Right renal pelvis (tissue), 4 donors: ENCODE measurements at places on chromosomes 1 and 21. TPM values are rescaled to one million over a fixed set of nuclear protein-coding genes. Genes with fewer than 3 reads are reported as not detected.

FAM151A gene
- polyA plus RNA-seq: 31.2 TPM

GRCh38 chr1:174005032-174005431 lies 17.1 kb downstream of the RC3H1 start:
- no peak for DNase-seq

RIMS3 gene
- polyA plus RNA-seq: 1.7 TPM

UTS2 gene
- 0.37 TPM for polyA plus RNA-seq

DNA sequence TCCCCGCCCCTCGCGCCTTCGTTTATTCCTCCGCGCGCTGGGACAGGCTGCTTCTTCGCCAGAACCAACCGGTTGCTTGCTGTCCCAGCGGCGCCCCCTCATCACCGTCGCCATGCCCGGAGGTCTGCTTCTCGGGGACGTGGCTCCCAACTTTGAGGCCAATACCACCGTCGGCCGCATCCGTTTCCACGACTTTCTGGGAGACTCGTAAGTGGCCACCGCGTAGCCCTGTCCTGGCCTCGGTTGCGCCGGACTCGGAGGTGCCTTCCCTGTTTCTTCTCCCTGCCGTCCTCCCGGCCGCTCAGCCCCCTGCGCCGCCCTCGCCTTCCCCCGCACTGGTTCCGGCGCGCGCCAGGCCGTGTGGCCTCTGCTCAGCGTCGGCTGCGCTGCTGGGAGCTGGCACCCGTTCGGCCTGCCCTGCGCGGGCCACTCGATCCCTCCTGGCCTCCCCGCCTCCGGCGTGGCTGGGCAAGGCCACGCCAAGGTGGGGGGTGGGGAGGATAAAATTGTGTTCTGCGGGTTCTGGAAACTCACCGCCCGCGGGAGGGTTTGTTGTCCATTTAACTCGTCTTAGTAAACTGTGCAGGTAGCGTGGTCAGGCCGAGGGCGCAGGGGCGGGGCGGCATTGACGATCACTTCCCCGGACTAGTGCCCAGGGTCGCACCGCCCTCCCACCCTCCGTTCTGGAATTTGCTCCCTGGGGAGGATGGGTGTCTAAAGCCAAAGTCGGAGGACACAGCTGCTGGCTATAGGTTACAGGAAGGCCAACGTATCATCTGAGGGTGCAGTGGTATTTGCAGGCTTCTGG lies at the start of gene PRDX6:
Gene PRDX6 (plus strand): TSS at position 50 of the 808 bp plus-strand sequence. CDS start 63 bp downstream, at position 113.
- peak; percentile 69 for DNase-seq

DNA sequence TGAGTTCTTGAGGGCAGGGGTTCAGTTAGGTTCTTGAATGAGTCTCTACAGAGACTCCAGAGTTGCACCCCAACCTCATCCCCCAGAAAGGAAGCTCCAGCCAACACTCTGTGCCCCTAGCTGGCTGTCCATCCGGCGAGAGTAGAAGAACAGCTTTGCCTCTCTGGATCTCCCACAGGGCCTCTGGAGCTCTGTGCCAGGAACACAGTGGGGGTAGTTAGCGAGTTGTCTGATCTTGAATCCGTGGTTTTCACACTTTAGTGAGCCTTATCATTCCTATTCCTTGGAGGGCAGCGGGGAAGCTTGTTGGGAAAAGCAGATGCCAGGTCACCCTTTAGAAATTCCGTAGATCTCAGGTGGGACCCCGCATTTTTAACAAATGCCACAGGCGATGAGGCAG lies 45.0 kb downstream of the STUM start:
- DNase-seq: no peak

TCP10L gene
- polyA plus RNA-seq: 1.7 TPM

GRCh38 chr1:98119796-98120195 lies 199.0 kb upstream of the DPYD start:
- DNase-seq: no peak

GRCh38 chr1:246681900-246682895 lies 42.0 kb upstream of the SCCPDH start:
- no peak for DNase-seq

- DNase-seq: no peak
These were observed 319.4 kb downstream of the KCNH1 start for GRCh38 chr1:210814382-210815123.

FCGR1A gene
- 2.4 TPM for polyA plus RNA-seq

CTSE gene
- 0.18 TPM for polyA plus RNA-seq

DNA sequence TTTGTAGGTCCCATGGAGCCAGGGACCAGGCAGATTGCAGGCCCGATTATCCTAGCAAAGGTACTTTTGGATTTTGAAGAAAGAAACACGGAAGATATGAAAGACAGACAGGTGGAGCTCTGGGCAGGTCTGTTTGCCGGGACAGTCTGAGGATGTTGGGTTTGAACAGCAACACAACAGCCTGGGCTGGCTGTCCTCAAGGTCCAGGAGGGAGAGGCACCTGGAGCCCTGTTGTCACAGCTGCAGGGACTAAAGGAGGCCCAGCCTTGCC lies 14.6 kb downstream of the H6PD start:
- no peak for DNase-seq

GRCh38 chr1:245881767-245882391 lies 625.2 kb downstream of the SMYD3 start:
- no peak for DNase-seq

SPRR5 gene
- not detected for polyA plus RNA-seq

KLF18 gene
- polyA plus RNA-seq: not detected

PEX11B gene
- polyA plus RNA-seq: 63.8 TPM

DNM3 gene
- 4.3 TPM for polyA plus RNA-seq

CFHR2 gene
- polyA plus RNA-seq: not detected

GDAP2 gene
- polyA plus RNA-seq: 17.9 TPM

- no peak for DNase-seq
These were observed 785.2 kb upstream of the B3GALT2 start for GRCh38 chr1:193971595-193971994.
